ENCODE measurements at places on chromosomes 2 and 18. TPM values are rescaled to one million over a fixed set of nuclear protein-coding genes. Genes with fewer than 3 reads are reported as not detected.

GRCh38 chr2:65498396-65498795 is 66.0 kb upstream of the SPRED2 start:
- no peak for DNase-seq

DNA sequence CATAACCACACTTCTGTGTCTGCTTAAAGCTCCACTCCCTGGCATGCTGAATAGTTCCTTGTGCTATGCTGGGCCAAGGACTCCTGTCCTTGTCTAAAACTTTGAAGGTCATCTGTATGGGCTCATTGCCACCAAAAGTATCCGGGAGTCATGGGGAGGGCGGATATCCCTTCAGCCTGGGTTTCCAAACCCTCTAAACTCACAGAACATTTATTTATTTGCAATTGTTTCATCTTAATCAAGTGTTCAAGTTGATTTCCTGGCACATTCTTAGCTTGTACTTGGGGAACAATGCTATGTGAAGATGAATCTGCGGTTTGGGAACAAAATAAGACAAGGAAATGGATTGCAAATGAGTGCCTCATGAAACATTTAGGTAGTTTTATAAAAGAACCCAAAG is 1.8 kb downstream of the NOSTRIN start:
- DNase-seq, result no peak

Gene HES6
- total RNA-seq, result 3.1 TPM

GRCh38 chr2:186523791-186524190 is 37.7 kb downstream of the ZC3H15 start:
- no peak for DNase-seq

DNA sequence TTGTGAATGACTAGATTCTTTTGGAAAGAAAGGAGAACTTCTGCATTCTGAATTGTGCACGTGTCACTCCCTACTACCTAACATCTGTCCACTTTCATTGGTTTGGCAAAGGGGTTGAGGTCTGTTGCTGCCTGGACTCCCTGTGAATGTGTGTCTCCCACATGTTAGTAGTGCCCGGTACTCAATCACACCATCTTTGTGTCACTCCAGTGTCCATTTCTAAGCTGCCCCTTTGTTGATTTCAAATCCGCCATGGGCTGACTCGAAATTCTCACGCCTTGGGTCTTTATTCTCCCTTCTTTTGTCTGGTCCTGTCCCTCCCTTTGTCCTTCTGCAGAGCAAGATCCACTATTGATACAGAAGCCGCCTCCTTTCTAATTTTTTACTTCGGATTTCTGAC is 7.5 kb downstream of the DPYSL5 start:
- no peak for DNase-seq

- DNase-seq, result no peak
Measured at GRCh38 chr18:58527285-58527951, 101.5 kb downstream of the ALPK2 start.

Gene SPHKAP
- total RNA-seq, result not detected

Gene C18orf54
- 11.7 TPM for total RNA-seq

Gene PARD6G
- total RNA-seq, result 0.40 TPM

Gene REG1A
- total RNA-seq, result not detected
